ENCODE measurements at places on chromosomes 4 and X.

- no peak for DNase-seq
These were observed 182.1 kb downstream of the CPE start for GRCh38 chr4:165560941-165561340.

DNA sequence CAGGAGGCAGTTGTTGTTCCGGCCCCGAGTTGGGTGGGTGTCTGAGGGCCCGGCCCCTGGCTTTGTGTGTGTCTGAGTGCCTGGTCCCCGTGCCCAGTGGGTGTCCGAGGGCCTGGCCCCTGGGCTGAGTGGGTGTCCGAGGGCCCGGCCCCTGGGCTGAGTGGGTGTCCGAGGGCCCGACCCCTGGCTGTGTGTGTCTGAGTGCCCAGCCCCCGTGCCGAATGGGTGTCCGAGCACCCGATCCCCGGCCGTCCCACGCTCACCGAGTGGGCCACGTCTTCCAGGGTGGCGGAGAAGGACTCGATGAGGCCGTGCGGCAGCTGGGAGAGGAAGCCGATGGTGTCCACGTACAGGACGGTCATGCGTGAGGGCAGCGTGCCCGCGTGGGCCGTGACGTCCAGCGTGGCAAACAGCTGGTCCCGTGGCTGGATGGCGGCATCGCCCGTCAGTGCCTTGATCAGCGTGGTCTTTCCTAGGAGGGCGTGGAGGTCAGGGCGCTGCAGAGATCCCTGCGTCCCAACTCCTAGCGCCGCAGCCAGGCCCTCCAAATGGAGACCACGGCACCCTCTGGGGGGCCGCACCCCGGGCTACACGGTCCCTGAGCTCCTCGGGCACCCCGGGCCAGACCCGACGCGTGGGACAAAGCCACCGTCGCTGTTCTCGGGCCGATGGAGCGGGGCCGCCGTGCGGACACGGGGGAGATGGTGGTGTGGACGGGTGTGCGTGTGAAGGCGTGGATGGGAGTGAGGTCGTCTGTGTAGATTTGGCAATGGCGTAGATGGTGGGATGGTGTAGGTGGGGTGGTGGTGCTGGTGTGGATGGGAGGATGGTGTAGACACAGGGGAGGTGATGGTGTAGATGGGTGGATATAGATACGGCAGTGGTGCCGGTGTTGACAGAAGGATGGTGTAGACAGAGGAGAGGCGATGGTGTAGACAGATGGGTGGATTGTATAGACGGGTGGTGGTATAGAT, 7.2 kb downstream of the GTPBP6 start:
- DNase-seq: no peak

- DNase-seq: no peak
These were observed 49.6 kb downstream of the LAMP2 start for GRCh38 chrX:120419463-120419862.

DNA sequence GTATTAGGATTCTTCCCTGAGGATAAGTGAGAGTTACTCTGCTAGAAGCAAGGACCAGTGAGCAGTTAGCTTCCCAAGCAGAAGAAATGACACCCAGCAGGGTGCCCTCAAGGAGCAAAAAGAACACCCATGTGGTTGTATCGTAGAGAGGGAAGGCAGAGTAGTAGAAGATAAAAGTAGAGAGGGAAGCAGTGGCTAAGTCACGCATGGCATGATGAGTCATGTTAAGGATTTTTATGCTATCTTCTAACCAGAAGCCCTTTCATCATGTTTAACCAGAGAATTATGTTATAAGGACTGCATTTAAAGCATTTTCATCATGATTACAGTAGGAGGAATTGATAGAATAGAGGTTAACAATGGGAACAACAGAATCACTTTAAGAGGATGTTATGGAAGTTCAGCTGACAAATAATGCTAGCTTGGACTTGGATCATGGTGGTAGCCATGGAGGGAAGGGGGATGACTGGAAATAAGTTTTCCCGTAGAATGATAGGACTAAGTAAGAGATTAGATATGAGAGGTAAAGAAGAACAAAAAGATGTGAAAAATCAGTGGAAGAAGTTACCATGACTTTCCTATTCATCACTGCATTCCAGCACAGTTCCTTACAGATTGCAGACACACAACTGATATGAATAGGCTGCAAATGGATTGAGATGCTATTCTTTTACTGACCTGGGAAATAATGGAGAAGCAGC, 383.5 kb upstream of the INTU start:
- no peak for DNase-seq

DNA sequence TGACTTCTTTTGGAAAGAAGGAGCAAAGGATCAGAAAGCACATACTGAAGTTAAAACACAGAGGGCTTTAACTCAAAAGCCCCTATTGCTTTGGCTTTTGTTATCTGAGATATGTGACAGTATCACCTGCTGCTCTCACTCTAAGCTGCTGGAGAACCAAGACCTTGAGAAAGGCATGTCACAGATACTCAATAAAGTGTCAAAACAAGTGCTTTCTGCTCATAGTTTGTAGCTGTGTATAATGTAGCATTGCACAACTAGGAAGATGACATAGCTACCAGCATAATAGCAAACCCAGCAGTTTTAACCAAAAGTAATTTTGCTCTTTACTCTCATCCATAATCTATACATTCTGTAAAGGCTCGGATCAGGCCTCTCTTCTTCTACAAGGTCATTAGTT, 159.6 kb downstream of the LHFPL1 start:
- no peak for DNase-seq

GRCh38 chr4:179989975-179990374, 2253.2 kb upstream of the TENM3 start:
- DNase-seq: no peak

GRCh38 chr4:61442936-61443335, 242.8 kb downstream of the ADGRL3 start:
- no peak for DNase-seq

DNA sequence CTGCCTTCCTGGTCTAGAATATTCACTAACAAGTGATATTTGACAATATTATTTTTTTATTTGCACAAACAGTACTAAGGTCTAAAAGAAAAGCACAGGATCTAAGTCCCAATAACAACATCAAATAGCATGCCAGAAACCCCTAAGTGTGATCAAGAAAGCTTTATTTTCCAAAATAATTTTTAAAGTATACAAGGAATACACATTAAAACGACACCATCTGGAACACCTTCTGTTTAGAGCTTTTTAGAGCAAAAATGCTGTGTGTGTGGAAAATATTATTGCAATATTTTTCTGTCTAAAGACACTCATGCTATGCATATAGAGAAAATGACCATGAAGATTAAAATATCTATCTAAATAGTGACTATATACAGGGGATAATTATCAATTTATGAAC, 103.1 kb downstream of the ARAP2 start:
- no peak for DNase-seq

GRCh38 chrX:130909469-130910136, 6.6 kb upstream of the ENOX2 start:
- DNase-seq: no peak

DNA sequence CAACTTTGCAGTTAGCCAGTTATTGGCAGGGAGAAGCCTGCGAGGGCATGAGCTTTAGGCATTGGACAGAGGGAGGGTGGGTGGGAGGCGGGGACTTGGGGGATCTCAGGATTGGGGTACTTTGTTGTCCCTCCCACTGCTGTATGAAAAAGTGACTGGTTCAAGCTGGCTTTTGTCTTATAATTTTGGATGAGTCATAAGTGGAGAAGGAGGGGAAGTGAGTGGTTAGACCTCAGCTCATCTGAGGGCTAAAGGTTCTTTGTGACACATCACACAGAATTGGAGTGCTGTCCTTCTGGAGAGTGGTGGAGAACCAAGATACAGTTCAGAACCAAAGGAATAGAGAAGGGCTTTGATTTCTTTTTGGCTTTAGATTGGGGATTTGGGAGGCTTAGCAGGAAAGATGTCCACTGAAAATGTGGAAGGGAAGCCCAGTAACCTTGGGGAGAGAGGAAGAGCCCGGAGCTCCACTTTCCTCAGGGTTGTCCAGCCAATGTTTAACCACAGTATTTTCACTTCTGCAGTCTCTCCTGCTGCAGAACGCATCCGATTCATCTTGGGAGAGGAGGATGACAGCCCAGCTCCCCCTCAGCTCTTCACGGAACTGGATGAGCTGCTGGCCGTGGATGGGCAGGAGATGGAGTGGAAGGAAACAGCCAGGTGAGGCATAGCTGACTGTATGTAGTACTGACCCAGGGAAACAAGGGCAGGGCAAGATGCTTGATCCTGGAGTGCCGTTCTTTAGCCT, at the start of gene SLC4A4:
TSS of gene SLC4A4 (plus strand) at position 175 of the 748 bp plus-strand sequence.
- no peak for DNase-seq

GRCh38 chr4:114265342-114265741, 285.9 kb upstream of the ARSJ start:
- no peak for DNase-seq
